Hindlimb muscle (tissue), 1 donor: ENCODE measurements at places on chromosomes 2 and 18. TPM values are rescaled to one million over a fixed set of nuclear protein-coding genes. Genes with fewer than 3 reads are reported as not detected.

DNA sequence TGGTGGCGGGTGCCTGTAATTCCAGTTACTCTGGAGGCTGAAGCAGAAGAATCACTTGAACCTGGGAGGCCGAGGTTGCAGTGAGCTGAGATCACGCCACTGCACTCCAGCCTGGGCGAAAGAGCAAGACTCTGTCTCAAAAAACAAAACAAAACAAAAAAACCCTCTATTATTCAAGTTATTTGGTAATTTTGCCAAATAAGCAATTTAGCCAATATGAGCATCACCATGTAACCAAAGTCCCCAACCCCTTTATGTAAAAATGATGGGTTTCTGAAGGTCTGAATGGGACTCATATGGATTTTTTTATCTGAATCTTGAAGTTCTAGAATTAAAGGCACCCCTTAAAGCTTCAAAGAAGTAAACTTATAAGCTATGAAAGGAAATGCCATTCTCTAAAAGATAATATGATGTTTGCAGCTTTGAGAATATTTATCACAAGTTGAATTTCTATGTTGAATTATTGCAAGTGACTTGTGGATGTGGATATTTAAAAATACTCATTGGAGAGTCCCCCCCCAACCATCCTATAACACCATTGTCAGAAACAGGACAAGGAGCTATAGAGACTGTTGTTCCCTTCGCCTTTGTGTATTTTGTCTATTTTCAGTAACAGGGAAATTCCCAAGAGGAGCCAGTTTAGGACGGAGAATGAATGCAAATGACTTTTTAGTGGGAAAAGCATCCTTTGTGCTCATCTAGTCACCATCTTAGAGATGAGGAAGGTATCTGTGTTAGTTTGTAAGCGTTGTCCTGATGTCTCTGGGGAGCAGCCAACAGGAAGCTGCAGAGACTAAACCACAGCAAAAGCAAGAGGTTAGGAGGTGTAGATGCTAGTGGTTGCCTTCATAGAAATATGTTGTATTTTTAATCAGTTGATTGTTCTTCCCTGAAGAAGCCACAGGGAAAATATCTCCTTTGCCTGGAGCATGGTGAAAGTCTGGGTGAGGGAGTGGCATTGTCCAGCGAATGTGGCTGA lies 68.3 kb downstream of the TET3 start:
- no peak for DNase-seq

DNA sequence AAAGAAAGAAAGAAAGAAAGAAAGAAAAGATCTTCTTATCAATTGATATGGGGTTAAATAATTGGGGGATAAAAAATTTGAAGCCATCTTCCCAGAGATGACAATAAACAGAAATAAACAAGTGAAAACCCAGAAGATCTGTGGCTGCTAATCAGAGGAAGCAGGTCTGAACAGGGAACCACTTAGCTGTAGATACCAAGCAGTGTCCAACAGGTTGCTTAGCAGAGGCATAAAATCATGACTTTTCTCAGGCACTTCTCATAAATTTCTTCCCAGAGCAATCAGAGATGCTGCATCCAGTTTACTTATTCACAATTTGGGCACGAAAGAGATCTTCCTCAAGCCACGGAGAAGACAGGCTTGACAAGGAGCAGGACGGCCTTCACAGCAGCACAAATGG lies 5.7 kb upstream of the LPIN1 start:
- DNase-seq: no peak

- no peak for DNase-seq
These were observed 203.8 kb downstream of the TNS1 start for GRCh38 chr2:217798743-217799562.

- no peak for DNase-seq
These were observed 397.5 kb downstream of the FIGN start for GRCh38 chr2:163338270-163338669.

Gene DHRS9
- 3.0 TPM for polyA plus RNA-seq

DNA sequence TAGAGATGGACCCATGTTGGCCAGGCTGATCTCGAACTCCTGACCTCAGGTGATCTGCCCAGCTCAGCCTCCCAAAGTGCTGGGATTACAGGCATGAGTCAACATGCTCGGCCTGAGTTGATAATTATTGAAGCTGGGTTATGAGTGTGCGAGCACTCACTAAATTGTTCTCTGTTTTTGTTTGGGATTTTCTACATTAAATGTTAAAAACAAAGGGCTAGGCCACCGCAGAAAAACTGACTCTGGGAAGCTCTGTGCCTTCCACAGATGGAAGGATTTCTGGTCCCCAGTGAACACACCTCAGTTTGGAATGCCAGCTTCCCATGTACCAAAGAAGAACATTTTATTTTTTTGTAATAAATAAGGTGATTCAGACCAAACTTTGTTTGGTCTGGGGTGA lies 83.0 kb downstream of the XRCC5 start:
- no peak for DNase-seq
